ENCODE measurements at places on chromosomes 1 and 21.

GRCh38 chr21:25608044-25608737, 910 bp upstream of the MRPL39 start:
- DNase-seq, result peak; percentile 66

DNA sequence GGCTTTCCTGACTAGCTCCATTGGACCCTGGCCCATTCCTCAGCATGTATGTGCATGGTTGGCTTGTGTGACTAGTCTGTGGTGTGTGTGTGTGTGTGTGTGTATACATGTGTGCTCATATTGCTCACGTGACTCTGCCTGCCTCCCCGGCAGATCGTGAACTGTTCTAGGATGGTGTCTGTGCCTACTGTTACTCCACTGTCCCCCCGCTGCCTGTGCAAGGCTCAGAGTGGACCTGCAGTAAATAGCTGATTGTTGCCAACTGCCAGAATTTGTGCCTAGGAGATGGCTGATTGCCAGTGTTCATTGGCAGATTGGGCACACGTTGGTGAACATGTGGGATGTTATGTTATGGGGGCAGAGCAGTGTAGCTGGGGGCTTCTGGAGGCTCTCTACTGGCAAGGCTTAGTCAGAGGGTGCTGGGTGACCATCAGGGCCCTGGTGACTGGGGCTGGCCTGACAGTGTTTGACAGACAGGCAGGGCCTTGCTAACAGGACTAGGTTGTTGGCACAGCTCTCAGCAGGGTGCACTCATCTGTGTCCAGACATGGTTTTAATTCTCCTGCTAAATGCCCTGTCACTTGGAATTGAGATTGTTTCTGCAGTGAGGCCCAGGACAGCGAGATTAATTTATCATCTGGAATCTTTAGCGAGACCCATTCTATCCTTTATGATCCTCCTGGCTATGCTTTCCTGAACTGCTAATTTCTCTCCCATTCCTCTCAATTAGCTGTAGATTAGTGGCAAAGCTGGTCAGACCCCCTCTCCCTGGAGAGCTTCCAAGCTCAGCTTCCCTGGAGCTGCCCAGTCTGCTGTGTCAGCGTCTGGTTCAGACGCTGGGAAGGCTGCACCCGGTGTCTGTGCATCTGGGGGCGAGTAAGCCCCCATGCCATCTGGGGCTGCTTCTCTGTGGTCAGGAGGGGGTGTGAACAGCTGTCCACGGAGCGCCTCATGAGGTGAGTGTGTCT, 20.8 kb downstream of the SLC6A17 start:
- DNase-seq, result no peak

- no peak for DNase-seq
Measured at GRCh38 chr1:228697207-228698016, 37.9 kb upstream of the RHOU start.

DNA sequence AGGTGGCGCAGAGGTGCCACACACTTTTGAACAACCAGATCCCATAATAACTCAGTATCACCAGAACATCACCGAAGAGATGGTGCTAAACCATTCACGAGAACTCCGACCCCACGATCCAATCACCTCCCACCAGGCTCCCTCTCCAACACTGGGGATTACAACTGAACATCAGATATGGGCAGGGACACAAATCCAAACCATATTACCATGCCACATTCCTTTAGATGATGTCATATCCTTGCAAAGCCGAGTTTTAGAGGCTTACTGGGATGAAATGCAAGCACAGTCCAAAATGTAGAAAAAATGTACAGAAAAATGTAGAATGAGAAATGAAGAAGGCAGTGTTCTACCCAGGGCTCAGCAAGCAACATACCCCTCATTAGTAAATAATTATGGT, 64.7 kb downstream of the SGIP1 start:
- no peak for DNase-seq

GRCh38 chr1:69103705-69104385, 463.9 kb upstream of the LRRC7 start:
- no peak for DNase-seq

GRCh38 chr1:34212673-34213072, 36.0 kb downstream of the C1orf94 start:
- no peak for DNase-seq

DNA sequence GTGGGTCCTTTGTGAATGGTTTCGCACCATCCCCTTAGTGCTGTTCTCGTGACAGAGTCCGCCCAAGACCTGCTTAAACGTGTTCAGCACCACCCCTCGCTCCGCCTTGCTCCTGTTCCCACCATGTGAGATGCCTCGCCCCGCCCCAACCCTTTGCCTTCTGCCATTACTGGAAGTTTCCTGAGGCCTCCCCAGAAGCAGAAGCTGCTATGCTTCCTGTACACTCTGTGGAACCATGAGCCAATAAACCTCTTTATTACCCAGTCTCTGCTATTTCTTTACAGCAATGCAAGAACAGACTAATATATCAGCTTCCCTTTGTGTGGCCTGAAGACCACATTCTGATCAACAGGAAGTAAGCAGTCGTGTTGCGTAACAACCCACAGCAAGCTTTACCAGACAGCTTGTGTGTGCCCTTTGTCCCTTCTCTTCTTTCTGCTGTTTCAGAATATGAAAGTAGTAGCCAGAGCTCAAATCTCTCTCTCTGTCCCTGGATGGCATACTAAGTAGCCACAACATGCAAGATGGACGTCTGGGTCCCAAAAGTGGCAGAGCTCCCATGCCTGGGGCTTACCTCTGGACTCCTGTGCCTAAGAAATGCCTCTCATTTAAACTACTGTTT, 14.1 kb downstream of the HENMT1 start:
- DNase-seq, result no peak

DNA sequence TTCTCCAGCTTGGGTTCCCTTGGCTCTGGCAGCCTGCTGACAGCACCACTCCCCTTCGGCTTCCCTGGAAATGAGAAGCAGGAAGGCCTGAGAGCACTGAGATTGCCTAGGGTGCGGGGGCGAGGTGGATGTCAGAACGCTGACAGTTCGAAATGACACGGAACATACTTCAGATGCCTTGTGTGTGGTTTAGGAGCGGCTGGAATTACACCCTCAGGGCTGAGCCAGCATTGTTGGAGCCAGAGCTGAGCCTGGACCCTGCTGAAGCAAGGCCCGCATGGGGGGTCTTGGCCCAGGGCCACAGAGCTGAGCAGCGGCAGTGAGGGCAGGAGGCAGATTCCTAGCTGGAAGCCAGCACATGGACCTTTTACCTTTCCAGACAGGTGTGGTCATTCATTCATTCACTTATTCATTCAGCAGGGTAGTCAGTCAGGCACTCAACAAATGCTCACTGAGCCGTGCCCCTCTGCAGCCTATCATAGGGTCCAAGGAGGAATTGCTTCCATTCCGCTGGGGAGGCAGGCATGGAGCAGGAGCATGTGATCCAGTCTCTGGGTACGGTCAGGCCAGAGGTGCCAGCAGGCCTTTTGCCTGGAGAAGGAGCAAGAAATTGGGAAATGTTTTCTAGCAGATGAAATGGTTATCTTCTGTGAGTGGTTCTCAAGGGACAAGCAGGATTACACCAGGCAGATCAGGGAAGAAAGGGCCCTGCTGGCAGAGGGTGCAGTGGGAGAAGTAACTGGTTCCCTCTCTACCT, 6.6 kb upstream of the FOXE3 start:
- DNase-seq, result no peak
